Motor neuron (in vitro differentiated cells): ENCODE measurements at places on chromosomes 1 and 21.

- ATAC-seq = no peak
Observed at GRCh38 chr21:25350056-25350455, 257.2 kb downstream of the MRPL39 start.

GRCh38 chr1:165454091-165454610 is 9.2 kb upstream of the RXRG start:
- ATAC-seq = no peak

DNA sequence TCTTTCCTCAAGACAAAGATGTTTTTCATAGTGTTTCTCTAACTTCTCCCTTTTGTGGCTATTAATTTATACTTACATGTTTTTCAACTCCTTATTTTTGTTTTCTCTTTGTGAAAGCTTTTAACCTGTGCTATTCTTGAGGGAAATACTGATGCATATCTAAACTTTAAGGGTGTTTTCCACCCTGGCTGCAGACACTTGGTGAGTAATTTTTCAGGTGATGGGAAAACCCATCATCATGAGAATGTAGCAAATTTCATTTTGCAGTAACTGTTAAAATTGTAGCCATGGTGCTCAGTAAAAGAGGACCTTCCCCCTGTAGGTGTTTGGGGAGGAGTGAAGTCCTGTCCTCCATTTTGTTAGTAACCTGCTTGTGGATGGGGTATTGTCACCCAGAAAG is 124.2 kb downstream of the LIPI start:
- ATAC-seq = no peak

DNA sequence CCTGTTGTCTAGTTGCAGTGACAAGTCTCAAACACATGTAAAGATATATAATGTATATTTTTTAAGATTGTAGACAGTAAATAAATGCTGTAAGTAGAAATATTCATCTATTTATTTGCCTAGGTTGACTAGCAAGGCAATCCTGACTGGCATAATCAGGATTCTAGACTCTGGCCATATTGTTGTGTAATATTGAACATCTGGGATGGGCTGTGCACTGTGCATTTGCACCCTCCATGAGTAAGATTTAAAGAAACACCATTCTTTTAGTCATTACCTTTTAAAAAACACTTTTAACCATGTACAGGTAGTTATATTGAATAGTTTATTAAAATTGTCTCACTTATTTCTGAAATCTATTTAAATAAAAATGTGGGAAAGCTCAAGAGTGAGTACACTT is 32.4 kb downstream of the RASAL2 start:
- ATAC-seq = no peak

GRCh38 chr1:9243066-9243739 is 8.6 kb downstream of the H6PD start:
- ATAC-seq = no peak

DNA sequence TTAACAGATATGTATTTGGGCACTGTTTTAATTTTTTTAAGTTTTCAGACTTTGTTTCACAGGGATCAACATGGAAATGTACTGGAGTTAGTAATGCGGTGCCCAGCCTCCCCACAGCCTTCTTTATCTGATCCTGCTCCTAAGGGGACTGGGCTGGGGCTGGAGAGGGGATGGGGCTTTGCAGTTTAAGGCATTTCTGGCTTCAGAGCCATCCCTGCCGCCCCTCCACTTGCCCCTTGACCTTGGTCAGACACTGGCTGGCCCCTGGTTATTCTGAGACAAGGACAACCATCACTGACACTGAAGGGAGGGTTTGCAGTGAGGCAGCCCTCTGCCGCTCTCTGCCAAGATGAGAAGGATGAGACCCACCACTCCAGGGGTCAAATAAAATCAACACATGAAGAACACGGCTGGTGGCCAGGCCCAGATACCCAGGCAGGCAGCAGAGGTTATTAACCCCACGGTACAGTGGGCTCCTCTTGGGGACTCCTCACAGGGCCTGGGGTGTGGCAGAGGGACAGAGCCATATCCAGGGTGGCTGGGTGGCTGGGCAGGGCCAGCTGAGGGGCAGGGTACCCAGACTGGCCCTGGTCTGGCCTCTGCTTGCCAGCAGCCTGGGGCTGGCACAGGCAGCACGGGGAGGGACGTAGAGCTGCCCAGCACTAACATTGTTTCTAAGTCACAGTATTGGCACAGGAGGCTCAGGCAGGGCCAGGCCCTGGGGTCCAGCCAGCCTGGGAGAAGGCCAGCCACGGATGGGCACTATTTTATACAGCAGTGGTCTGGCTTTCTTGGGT is 7.2 kb upstream of the UBE2U start:
- no peak for ATAC-seq

DNA sequence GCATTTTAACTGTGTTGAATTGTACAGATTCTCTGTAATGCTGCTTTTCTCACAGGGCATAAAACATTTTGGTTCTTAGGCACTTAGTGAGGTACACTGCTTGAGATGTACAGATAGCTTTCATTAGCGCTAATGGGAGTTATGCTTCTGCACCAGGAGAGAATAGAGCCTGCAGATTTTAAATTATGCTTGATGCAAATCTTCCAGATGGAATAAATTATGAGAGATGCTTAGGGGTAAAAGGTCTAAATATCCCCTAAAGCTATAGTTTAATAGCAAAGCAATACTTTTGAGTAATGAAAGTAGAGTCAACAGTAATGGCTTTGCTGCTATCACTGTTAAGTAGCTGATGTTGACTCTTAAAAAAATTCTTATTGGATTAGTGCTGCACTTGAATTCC is 248.9 kb downstream of the S1PR1 start:
- ATAC-seq = no peak

DNA sequence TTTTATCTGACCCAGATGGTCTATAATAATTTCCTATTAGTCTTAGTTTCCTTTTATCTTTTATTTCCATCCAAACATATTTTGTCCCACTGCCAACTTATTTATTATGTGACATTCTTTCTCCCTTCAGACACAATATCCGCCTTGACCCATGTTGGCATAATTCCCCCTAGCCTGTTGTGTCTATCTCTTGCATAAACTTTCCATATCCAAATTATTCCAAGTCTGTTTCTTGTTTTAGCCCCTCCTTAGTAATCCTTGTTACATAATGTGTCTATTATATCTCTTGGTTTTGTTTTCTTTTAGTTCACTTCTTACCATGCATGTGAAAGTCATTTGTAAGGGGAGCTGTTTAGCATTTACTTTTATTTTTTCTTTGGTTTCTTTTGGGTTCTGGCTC is 81.6 kb upstream of the CACHD1 start:
- ATAC-seq = no peak

DNA sequence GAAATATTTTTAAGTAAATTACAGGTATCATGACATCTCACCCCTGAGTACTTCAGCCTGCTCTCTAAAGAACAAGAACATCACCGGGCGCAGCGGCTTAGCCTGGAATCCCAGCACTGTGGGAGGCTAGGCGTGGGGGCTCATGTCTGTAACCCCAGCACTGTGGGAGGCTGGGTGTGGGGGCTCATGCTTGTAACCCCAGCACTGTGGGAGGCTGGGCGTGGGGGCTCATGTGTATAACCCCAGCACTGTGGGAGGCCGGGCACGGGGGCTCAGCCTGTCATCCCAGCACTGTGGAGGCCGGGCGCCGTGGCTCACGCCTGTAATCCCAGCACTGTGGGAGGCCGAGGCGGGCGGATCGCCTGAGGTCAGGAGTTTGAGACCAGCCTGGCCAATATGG is 7.7 kb upstream of the CDK11B start:
- ATAC-seq = no peak

GRCh38 chr21:35294231-35294898 is 245.3 kb upstream of the RUNX1 start:
- ATAC-seq = no peak

- ATAC-seq = no peak
Observed at GRCh38 chr1:74468982-74469603, 43.3 kb downstream of the LRRC53 start.

- ATAC-seq = no peak
Observed at GRCh38 chr1:29202053-29202452, 20.4 kb upstream of the SRSF4 start.

DNA sequence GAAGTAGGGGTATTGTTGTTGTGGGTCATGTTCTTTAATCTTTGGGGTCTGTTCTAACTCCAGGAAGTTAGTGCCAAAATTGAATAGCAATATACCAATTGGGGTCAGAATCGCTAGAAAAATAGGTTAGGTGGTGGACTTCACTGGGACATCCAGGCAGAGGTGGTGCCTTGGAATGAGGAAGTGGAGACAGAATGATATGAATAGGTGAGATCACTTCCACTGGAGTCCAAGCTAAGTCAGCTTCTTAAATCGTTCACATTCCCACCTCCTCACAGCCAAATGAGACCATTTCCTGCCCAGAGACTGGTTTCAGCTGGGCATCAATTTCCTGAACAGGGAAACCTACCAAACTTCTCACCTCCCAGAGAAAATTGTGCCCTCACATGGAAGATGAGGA is 137.8 kb upstream of the RAB4A start:
- no peak for ATAC-seq

DNA sequence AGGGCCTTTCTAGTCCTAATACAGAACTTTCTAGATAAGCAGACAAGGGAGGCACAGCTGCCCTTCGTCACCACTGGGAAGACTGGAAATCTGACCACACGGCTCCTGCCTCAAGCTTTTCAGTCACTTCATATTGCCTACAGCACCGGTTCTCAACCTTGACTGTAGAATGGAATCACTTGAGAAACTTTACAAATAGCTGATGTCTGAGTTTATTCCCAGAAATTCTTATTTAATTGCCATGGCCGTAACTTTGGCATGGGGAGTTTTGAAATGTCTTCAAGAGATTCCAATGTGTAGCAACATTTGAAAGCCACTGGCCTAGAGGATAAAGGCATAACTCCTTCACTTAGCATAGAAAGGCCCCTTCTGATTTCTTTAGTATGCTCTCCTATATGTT is 42.4 kb upstream of the STMN1 start:
- no peak for ATAC-seq

DNA sequence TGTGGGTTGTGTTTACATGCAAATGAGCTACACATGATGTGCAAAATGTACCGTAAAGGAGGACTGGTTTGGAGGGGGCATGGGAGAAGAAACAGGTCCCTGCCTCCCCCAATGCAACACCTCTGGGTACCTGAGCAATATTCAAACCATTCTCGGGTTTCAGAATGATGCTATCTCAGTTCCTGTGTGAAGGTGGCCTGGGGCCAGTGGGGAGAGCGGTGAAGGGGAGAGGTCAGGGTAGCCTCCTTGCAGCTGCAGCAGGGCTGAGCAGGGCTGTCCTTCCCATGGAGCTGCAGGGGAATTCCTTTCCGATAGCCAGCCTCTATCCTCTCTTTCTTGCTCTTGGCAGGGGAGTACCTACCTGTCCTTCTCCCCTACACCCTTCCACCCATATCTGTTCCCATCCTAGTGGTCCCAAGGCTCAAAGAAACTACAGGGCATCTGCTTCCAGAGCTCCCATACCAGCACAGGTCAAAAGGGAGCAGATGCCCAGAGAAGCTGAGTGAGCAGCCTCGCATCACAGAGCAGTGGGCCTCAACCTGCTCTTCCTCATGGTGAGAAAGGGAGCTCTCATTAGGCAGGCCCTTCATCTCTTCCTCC is 11.9 kb downstream of the MEF2D start:
- ATAC-seq = no peak

DNA sequence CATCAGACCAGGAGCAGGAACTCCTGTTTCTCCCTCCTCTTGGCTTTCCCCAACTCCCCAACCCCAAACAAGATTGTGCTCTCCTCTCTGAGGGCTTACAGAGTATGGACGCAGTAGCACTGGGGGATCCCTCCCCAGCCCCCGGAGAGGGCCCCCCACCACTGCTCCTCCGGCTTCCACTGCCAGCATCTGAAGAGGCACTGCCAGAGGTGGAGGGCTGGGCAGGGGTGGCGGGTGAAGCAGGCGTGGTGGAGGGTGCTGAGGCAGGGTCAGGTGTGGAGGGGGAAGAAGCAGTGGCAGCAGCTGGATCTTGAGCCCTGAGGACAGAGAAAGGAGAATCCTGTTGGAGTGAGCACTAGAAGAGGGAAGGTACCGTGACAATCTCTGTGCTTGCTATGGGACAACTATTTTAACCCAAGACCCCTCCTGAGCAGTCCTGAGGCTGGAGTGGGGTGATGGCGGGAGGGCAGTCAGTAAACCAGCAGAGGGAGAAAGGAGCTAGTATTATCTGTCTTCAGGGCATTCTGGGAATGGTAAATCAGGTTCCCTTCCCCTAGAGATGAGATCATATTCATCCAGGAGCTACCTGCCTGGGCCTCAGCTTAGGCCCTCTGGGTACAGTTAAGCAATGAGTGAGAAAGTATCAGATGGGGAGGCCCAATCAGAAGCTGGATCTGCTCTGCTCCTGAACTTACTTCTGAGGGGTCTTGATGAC is 2.4 kb downstream of the UBQLN4 start:
- ATAC-seq = no peak
